ENCODE measurements at places on chromosomes 1 and 21.

DNA sequence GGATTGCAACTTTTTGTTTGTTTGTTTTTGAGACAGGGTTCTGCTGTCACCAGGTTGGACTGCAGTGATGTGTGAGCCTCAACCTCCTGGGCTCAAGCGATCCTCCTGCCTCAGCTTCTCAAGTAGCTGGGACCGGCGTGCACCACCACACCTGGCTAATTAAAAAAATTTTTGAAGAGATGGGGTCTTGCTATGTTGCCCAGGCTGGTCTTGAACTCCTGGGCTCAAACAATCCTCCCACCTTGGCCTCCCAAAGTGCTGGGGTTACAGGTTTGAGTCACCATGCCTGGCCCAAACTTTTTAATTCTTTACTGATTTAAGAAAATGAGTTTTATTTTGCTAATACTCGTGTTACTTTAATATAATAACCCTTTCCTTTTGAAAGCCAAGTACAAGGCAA lies 31.5 kb upstream of the SERPINC1 start:
- DNase-seq, result no peak

DNA sequence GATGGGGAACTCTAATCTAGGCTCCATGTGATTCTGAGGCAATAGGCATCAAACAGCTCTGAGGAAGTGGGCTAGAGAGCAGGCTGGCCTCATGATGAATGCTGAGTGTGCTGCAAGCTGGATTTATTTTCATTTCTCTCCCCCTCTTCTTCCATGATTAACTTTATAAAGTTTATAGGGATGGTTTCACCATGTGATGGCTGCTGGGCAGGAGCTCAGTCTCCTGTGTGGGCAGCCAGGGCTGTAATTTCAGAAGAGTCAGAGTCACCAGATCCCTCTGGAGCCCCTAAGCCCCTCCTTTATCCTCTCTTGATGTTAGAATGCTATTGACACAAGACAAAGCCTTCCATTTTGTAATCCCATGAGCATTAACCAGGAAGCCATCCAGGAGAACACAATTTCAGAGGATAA lies 143.6 kb downstream of the CNIH3 start:
- no peak for DNase-seq

DNA sequence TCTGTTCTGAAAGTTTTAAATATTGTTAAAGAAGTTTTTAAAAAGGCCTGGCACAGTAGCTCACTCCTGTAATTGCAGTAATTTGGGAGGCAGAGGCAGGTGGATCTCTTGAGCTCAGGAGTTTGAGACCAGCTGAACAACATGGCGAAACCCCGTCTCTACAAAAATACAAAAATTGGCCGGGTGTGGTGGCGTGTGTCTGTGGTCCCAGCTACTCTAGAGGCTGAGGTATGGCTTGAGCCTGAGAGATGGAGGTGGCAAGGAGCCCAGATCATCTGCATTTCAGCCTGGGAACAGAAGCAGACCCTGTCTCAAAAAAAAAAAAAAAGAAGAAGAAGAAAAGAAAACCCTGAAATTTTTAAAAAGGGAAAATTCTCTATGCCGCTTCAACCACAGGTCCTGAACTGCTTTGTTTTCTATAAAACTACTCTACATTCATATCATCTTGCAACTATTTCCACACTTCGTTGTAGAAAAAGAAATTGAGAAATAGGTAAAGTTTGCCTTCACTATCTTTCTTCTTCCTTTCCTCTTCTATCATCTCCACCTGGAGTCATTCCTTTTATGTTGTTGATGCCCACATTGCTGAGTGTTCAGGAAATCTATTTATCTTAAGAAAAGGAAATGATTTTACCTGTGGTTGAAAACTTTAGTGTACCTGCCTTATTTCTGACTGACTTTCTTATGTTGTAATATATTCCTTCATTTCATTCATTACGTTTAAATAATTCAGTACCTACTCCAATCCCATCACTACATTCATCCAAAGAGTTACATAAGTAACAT lies 1.7 kb downstream of the ATP6V1G3 start:
- DNase-seq, result no peak

DNA sequence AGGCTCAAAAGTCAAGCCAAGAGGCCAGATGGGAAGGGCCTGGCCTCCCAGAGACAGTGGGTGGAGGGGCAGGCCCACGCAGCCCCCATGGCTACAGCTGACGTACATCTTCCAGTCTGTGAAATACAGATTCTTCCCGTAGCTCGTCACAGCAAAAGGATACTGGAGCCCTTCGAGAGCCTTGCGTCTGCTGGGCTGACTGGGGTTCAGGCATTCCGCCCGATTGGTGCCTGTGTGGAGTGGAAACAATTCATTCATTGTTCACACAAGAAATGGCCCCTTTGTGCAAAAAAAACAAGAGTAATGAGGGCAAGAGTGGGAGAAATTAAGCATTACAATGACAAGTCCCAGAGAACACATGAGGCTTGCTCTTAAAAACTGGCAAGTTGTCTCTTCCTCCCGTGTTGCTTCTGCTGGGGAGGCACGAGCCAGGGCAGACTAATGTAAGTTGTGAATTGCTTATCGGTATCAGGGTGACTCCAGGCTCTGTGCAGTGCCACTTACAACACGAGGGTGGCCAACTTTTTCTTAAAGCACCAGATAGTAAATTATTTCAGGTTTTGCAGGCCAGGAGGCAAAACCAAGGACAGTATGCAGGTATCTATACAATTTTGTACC lies 85.1 kb downstream of the NID1 start:
- no peak for DNase-seq

DNA sequence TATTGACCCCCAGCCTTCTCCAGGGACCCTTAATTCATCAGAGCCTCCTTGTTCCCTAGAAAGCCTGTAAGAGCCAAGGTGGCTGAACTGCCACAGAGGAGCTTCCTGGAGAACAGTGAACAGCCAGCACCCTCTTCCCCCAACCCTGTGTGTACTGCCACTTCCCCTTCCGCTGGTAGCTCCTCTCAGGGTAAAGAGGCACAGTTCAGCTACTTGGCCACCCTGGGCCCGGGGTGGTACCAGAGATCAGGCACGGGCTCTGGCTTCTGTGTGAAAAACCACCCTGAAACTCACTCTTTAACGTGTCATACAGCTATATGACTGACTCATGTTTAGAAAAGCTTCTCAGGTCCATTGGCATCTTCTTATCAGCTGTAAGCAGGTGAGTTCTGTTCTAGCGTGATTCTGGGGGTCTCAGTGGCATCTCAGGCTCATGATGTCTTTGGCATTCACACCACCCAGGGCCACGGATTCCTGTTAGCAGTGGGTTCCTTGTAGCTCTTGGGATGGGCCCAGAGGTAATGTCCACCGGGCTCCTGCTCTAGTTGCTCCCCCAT lies 22.4 kb downstream of the ARMH1 start:
- no peak for DNase-seq

DNA sequence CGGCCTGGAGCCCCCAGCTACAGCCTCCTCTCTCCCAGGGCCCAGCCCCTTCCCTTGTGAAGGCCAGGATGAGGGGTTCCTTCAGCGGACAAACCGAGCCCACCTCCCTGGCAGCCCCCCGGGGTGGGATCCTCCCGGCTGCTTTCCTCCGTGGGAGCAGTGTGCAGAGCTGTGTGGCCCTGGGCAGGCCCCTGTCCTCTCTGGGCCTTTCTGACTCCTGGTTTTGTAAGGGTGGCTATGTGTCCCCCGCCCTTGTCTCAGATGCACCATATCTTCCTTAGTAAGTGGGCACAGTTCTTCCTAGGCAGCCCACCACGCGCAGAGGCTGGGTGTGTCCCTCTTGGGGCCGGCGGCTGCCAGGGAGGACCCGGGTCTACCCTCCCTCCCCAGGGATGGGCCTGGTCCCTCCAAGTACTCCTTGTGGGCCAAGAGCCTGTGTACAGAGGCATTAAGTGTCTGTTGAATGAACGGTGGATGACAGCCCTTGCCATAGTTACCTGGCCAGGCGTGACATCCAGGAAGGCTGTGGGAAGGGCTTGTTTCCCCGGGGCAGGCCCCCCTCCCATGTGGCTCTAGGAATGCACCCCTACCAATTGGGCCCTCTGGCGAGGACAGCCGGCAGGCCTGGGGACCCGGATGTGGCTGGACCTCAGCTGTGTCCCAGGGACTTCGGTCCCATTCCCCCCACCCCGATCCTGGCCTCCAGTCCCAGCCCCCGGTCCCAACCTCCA lies 3.8 kb downstream of the SMIM1 start:
- no peak for DNase-seq

GRCh38 chr21:45499970-45500577 lies 42.2 kb downstream of the SLC19A1 start:
- DNase-seq, result no peak

DNA sequence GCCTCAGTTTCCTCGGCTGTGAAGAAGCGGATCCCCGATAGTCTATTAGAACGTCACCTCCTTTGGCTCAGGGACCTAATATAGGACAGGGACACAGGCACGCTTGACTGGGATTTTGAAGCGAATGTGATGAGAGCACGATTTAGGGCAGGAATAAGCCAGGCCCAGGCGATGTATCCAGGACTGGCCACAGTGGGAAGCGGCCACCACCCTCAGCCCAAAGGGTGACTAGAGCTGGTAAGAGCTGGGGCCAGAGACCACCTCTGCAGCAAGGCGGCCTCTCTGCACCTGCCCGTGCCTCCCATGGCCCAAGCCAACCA lies 100.0 kb upstream of the VAMP3 start:
- DNase-seq, result no peak

DNA sequence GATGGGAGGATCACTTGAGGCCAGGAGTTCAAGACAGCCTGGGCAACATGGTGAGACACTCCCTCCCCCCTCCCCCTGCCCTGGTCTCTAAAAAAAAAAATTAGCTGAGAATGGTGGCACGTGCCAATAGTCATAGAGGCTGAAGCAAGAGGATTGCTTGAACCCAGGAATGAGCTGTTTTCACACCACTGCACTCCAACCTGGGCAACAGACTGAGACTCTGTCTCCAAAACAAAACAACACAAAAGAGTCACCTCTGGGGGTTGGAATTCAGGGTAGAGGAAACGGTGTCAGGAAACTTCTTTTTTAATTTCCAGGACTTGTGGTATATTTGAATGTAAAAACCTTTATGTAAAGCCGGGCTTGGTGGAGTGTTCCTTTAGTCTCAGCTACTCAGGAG lies 43.2 kb downstream of the RHOU start:
- DNase-seq, result no peak

GRCh38 chr1:202107321-202107761 lies 15.4 kb upstream of the GPR37L1 start:
- DNase-seq, result no peak

- DNase-seq, result no peak
Measured at GRCh38 chr1:2179283-2180013, 15.1 kb downstream of the FAAP20 start.

DNA sequence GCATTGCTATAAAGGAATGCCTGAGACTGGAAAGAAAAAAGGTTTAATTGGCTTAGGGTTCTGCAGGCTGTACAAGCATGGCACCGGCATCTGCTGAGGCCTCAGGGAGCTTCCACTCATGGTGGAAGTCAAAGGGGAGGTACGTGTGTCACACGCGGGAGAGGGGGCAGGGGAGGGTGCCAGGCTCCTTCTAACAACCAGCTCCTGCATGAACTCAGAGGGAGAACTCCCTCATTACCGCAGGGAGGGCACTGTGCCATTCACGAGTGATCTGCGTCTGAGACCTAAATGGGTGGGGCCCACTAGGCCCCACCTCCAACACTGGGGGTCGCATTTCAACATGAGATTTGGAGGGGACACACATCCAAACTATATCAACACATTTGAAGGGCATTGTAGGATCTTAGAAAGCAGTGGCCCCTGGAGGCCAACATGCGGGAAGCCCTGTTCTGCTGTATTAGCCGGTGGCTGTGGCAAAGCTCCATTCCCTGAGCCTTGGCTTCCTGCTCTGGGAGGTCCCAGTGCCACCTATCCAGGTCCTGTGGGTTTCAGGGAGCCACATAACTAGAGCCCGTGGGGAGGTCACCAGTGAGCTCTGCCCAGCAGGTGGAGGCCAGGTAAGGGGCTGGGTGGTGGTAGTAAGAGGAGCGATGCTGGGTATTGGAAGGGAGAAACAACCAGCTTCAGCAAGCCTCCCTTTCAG lies 10.0 kb downstream of the WNT3A start:
- DNase-seq, result no peak

GRCh38 chr1:116775116-116775752 lies 21.0 kb downstream of the CD2 start:
- DNase-seq, result no peak

GRCh38 chr1:167974698-167975097 lies 37.8 kb upstream of the MPC2 start:
- no peak for DNase-seq

GRCh38 chr1:57866998-57867397 lies 443.1 kb upstream of the DAB1 start:
- no peak for DNase-seq

DNA sequence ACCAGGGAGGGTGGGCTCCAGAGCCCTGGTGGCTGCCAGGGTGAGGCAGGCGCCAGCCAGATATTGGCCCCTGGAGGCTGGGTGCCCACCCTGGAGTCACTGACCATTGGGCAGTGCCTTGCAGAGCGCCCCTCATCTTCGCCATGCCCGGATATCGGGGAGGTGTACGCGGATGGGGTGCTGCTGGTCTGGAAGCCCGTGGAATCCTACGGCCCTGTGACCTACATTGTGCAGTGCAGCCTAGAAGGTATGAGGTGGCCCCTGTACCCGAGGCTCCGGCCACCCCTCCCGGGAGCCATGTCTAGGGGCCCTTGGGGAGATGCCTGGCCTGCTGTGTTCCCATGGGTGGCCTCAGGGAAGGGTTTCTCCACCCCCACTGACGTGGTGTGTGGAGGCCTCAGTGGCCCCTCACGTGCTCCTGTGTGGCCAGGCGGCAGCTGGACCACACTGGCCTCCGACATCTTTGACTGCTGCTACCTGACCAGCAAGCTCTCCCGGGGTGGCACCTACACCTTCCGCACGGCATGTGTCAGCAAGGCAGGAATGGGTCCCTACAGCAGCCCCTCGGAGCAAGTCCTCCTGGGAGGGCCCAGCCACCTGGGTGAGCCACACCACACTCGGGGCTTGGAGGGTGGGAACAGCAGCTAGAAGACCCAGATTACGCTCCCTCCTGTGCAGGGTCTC lies 30.9 kb downstream of the TRIM11 start:
- DNase-seq, result no peak

Measured in HS-5 (cell line).